ENCODE measurements at places on chromosomes 6 and 20. TPM values are rescaled to one million over a fixed set of nuclear protein-coding genes. Genes with fewer than 3 reads are reported as not detected.

GRCh38 chr6:140183881-140184280, 809.4 kb upstream of the CITED2 start:
- H3K36me3 ChIP-seq = no peaks in the 10 kb centered on the region
- no peak overlapping the region for H3K4me3 ChIP-seq
- no peaks in the 10 kb centered on the region for H3K27me3 ChIP-seq
- no peak for DNase-seq
- no peak overlapping the region for H3K27ac ChIP-seq

DNA sequence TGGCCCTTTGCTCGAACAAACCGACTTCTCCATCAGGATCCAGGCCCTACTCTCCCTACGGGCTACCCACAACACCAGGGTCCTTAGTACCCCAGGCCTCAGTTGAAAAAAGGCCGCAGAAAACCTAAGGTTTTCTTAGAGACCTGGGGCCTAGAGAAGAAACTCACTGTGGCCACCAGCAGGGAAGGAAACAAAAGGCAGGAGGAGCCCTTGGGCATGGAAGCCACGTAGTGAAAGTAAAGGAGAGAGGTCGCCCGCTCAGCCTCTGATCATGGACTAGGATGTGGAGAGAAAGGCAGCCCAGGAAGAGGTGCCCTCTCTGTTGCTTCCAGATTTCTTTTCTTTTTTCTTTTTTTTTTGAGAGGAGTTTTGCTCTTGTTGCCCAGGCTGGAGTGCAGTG, 31.5 kb downstream of the CPNE5 start:
- H3K4me3 ChIP-seq = no peak overlapping the region
- DNase-seq = no peak
- no peaks in the 10 kb centered on the region for H3K36me3 ChIP-seq
- H3K27ac ChIP-seq = no peak overlapping the region
- no peaks in the 10 kb centered on the region for H3K4me1 ChIP-seq

DNA sequence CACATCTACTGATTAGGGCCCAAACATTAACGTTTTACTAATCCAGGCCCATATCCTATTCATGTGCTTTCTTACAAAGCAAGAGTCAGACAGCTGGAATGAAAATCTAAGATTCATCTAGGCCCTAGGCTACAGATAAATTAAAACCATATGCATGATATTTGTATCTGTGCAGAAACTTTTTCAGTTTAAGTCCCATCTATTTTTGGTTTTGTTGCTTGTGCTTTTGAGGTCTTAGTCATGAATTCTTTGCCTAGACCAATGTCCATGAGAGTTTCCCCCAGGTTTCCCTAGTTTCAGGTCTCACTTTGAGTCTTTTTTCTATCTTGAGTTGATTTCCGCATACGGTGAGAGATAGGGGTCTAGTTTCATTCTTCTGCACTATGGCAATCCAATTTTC, 20.2 kb downstream of the ADNP start:
- peaks cover 6% of the 10 kb centered on the region for H3K4me1 ChIP-seq
- no peak for DNase-seq
- H3K27ac ChIP-seq = no peak overlapping the region
- H3K4me3 ChIP-seq = no peak overlapping the region

DNA sequence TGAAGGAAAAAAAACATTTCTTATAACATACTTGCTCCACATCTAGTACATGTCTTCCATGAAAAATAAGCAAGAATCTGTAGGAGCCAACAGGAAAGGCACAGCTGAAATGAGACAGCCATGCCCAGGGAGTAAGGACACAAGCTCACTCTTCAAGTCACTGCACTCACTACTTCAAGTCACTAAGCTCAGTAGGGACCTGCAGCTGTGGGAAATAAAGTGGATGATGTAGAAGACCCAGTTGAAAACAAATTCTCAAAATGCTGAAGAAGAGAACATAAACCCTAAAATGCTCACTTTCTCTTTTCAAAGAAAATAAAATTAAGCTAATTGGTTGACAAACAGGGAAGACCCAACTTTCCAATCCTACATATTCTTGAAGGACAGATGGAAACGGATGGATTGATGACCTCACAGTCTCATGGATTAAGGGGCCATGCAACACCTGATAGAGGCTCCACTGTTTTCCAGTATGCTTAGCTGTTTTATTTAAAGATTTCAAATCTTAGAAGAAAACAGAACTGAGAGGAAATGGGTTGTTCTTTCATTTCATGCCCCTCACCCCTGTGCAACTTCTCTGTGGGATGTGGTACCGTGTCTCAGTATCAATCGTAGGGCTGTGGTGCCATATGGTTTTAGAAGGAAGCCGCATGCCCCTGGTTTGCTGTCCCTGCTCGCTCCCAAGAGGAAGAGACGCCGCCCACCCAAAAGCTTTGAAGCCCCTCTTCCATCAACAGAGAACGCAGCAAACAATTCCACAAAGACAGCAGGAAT, 133.3 kb downstream of the WDR27 start:
- DNase-seq = no peak
- no peaks in the 10 kb centered on the region for H3K36me3 ChIP-seq
- no peaks in the 10 kb centered on the region for H3K27me3 ChIP-seq
- peaks cover 13% of the 10 kb centered on the region for H3K4me1 ChIP-seq

- H3K27me3 ChIP-seq = no peaks in the 10 kb centered on the region
- peak overlapping the region; percentile 91 for H3K27ac ChIP-seq
- peak overlapping the region; percentile 41 for H3K4me3 ChIP-seq
- H3K36me3 ChIP-seq = no peaks in the 10 kb centered on the region
Measured at GRCh38 chr6:29965873-29966601, 23.7 kb downstream of the HLA-A start.

- peaks cover 26% of the 10 kb centered on the region for H3K4me1 ChIP-seq
- no peak for DNase-seq
- H3K27ac ChIP-seq = no peak overlapping the region
- no peaks in the 10 kb centered on the region for H3K27me3 ChIP-seq
Measured at GRCh38 chr20:37519508-37520418, 1.3 kb upstream of the NNAT start.

DNA sequence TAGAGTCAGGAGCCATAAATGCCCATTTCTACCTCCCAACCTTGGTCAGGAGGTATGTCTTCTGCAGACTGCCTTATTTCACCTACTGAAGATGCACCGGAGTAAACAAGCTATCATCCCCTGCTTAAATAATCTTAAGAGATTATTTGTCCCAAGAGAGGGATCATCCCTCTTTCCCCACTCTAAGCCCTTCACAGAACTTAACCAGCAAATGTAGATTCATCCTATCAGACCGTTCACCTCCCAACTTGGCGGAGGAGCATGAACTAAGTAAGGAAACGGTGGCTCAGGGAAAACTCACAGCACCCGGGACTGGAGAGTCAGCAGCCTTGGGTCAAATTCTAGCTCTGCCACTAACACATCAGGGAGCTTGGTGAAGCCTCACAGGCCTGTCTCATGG, 115.3 kb downstream of the TRERF1 start:
- no peaks in the 10 kb centered on the region for H3K36me3 ChIP-seq
- no peaks in the 10 kb centered on the region for H3K27me3 ChIP-seq
- no peak for DNase-seq
- no peak overlapping the region for H3K4me3 ChIP-seq
- peaks cover 38% of the 10 kb centered on the region for H3K4me1 ChIP-seq

- H3K4me3 ChIP-seq = no peak overlapping the region
- no peak for DNase-seq
- no peaks in the 10 kb centered on the region for H3K4me1 ChIP-seq
- no peaks in the 10 kb centered on the region for H3K36me3 ChIP-seq
- no peaks in the 10 kb centered on the region for H3K27me3 ChIP-seq
Measured at GRCh38 chr6:14367296-14367695, 249.7 kb downstream of the CD83 start.

- no peaks in the 10 kb centered on the region for H3K4me1 ChIP-seq
- no peak overlapping the region for H3K27ac ChIP-seq
- H3K27me3 ChIP-seq = no peaks in the 10 kb centered on the region
Measured at GRCh38 chr20:22512911-22513489, 71.4 kb downstream of the FOXA2 start.

The KCNG1 gene
- 2.2 TPM for total RNA-seq

All from esophagus squamous epithelium (tissue), 5 donors.